ENCODE measurements at places on chromosomes 5 and 9. TPM values are rescaled to one million over a fixed set of nuclear protein-coding genes. Genes with fewer than 3 reads are reported as not detected.

GRCh38 chr5:147290261-147290660 lies 55.4 kb downstream of the STK32A start:
- H3K27ac ChIP-seq = no peak overlapping the region
- no peaks in the 10 kb centered on the region for H3K36me3 ChIP-seq
- H3K4me3 ChIP-seq = no peak overlapping the region
- H3K4me1 ChIP-seq = no peaks in the 10 kb centered on the region
- H3K27me3 ChIP-seq = no peaks in the 10 kb centered on the region

- no peaks in the 10 kb centered on the region for H3K36me3 ChIP-seq
- no peak overlapping the region for H3K27ac ChIP-seq
- H3K27me3 ChIP-seq = peaks cover 52% of the 10 kb centered on the region
- peaks cover 29% of the 10 kb centered on the region for H3K4me1 ChIP-seq
- no peak overlapping the region for H3K4me3 ChIP-seq
Measured at GRCh38 chr9:132802121-132802795, 75.8 kb downstream of the AK8 start.

DNA sequence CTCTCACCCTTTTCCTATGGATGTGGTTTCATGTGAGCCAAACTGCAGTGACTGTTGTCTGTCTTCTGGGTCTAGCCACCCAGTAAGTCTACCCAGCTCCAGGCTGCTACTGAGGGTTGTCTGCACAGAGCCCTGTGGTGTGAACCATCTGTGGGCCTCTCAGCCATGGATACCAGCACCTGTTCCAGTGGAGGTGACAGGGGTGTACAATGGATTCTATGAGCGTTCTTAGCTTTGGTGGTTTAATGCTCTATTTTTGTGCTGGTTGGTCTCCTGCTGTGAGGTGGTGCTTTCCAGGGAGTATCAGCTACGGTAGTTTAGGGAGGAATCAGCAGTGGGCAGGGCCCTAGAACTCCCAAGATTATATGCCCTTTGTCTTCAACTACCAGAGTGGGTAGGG lies 186.7 kb downstream of the NR2F1-AS1 start:
- no peak overlapping the region for H3K4me3 ChIP-seq
- H3K36me3 ChIP-seq = no peaks in the 10 kb centered on the region
- no peak overlapping the region for H3K27ac ChIP-seq
- no peak for DNase-seq
- no peaks in the 10 kb centered on the region for H3K27me3 ChIP-seq

DNA sequence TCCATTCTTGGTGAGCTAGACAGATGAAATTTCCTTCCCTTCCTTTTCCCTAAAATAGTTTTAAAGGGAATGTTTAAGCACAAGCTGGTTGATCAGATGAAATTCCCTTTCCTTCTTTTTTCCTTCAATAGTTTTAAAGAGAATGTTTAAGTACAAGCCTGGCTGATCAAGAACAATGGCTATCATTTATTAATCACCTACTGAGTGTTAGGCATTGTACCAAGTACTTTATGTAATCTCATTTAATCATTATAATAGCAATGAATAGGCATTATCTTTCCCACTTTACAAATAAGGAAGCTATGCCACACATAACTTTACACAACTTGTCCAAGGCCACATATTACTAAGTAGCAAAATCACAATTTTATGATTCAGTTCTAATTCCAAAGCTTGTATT lies 152.0 kb upstream of the ACOT12 start:
- no peak overlapping the region for H3K27ac ChIP-seq
- H3K4me1 ChIP-seq = no peaks in the 10 kb centered on the region
- peaks cover 2% of the 10 kb centered on the region for H3K36me3 ChIP-seq
- no peaks in the 10 kb centered on the region for H3K27me3 ChIP-seq

DNA sequence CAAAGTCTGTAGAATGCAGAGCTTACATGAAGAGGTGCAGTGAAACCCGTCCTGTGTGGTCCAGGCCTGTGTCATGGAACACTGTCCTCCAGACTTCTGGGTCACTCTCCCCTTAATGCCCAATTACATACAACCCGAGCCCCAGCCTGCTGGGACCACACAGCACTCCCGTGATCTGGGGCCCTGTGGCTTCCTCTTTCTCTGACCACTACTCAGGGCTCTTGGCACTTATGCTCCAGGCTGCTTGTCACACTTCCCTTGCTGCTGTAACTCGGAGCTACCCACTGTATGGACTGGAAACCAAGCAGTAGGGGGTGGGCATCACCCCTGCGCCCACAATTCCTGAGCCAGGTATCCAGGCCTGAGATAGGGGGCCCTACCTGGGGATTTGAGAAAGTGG lies 10.3 kb upstream of the IL3 start:
- H3K27me3 ChIP-seq = peaks cover 49% of the 10 kb centered on the region
- H3K36me3 ChIP-seq = no peaks in the 10 kb centered on the region
- H3K4me1 ChIP-seq = no peaks in the 10 kb centered on the region

GRCh38 chr5:81787474-81788242 lies 36.8 kb upstream of the SSBP2 start:
- H3K4me1 ChIP-seq = peaks cover 21% of the 10 kb centered on the region
- no peak overlapping the region for H3K4me3 ChIP-seq
- no peak for DNase-seq
- H3K27me3 ChIP-seq = no peaks in the 10 kb centered on the region

DNA sequence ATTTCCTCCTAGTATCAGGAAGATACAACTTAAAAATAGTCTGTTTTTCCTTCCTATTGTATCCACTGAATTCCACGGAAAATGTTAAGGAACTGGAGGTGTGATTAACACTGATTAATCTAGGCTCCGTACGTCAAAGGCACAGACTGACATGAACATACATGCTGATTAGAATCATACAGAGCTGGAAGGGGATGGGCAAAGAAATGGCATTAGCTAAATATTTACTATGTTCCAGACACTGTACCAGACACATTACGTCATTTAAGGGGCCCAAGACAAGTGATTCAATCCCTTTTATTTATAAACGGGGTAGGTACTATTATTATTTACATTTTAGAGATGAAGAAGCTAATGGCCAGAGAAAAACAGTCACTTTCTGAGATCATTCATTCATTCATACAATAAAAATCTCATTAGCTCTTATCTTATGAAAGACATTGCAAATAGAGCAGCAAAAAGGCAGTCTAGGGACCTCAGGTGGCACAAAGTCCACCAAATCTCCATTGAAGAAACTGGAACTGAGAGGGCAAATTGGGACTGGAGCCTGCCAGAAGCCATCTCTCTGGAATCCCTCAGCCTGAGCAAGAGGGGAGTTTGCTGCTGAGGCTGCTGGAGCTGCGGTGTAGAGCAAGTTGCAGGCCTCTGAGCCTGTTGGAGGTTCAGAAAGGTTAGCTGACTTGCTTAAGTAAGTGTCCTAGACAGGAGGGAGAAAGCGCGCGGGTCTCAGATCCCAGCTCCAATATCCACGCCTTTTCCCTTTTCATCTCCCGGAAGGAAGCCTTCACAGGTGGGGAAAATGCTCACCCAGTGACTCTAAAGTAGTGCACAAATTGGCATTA lies 1.6 kb upstream of the TGFBR1 start:
- H3K27ac ChIP-seq = peak overlapping the region; percentile 75
- H3K27me3 ChIP-seq = no peaks in the 10 kb centered on the region
- no peak for DNase-seq
- no peak overlapping the region for H3K4me3 ChIP-seq
- H3K4me1 ChIP-seq = peaks cover 30% of the 10 kb centered on the region

DNA sequence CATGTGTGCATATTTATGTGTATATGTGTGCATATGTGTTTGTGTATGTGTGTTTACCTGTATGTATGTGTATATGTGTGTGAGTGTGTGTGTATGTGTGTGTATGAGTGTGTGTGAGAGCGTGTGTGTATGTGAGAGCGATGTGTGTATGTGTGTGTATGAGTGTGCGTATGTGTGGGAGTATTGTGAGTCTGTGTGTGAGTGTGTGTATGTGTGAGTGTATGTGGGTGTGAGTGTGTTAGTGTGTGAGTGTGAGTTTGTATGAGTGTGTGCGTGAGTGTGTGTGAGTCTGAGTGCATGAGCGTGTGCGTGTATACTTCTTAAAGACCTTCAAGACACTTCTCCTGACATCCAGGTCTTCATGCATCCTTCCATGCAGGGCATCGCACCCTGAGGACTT lies 49.6 kb downstream of the CFAP77 start:
- H3K27ac ChIP-seq = no peak overlapping the region
- H3K4me1 ChIP-seq = no peaks in the 10 kb centered on the region
- no peak for DNase-seq
- no peak overlapping the region for H3K4me3 ChIP-seq
- H3K27me3 ChIP-seq = peaks cover 79% of the 10 kb centered on the region

- no peaks in the 10 kb centered on the region for H3K27me3 ChIP-seq
- H3K4me1 ChIP-seq = no peaks in the 10 kb centered on the region
- no peaks in the 10 kb centered on the region for H3K36me3 ChIP-seq
- no peak for DNase-seq
Measured at GRCh38 chr9:69542942-69543704, 129.0 kb downstream of the APBA1 start.

- H3K27me3 ChIP-seq = 0 out of 2 replicates have a peak, but pooled peaks cover 2% of the 10 kb centered on the region
- H3K4me1 ChIP-seq = no peaks in the 10 kb centered on the region
- no peak for DNase-seq
- no peaks in the 10 kb centered on the region for H3K36me3 ChIP-seq
Measured at GRCh38 chr9:626596-626995, 214.9 kb upstream of the DMRT1 start.

DNA sequence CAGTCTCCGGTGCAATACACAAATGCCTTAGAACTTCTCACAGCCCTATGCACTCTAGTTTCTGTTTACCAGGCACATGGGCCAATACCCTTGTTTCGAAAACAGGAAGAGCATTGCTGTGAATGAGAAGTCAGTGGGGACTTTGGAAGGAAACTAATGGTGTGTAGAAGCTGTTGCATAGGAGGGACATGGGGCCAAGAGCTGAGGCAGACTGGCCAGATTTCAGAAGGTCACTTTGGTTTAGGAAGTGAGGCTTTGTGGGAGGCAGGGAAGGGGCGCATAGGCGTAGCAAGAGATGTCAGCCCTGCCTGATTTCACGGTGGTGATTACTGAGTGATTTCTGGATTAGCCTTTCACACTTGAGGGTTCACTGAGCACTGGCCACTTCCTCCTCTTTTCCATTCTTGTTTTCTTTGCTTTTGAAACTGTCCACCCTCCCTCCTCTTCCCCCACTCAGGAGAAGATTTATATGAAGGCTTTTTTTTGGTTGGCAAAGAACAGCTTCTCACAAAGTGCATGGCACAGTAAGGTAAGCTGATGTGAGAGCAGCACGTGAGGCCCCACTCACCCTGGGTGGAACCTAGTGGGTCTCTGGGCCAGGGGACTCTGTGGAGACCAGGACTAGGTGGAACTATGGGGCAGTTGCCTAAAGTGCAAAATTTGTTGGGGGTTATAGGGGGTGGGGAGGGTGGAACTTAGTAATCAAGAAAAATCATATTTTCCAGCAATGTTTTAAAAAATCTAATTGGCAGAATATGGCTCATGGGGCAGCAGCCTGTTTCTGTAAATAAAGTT lies 6.1 kb upstream of the TMEM252 start:
- no peak overlapping the region for H3K4me3 ChIP-seq
- no peaks in the 10 kb centered on the region for H3K4me1 ChIP-seq
- H3K36me3 ChIP-seq = no peaks in the 10 kb centered on the region
- DNase-seq = no peak
- no peak overlapping the region for H3K27ac ChIP-seq

- no peaks in the 10 kb centered on the region for H3K27me3 ChIP-seq
- no peak overlapping the region for H3K27ac ChIP-seq
- peak; percentile 13 for DNase-seq
- H3K4me1 ChIP-seq = no peaks in the 10 kb centered on the region
- H3K36me3 ChIP-seq = no peaks in the 10 kb centered on the region
Measured at GRCh38 chr9:90433398-90433941, 209.2 kb downstream of the DIRAS2 start.

The SLCO4C1 gene
- 0.16 TPM for total RNA-seq

The BAAT gene
- total RNA-seq = 0.27 TPM

The FCN1 gene
- total RNA-seq = not detected

The N4BP3 gene
- total RNA-seq = 6.6 TPM

The ACTBL2 gene
- not detected for total RNA-seq

The FRMPD1 gene
- total RNA-seq = not detected

Data from K562 (cell line).